RCC 7860 (cell line): ENCODE measurements at places on chromosomes 6 and 20.

- no peak for DNase-seq
Observed at GRCh38 chr6:167298127-167298526, 7.0 kb downstream of the UNC93A start.

DNA sequence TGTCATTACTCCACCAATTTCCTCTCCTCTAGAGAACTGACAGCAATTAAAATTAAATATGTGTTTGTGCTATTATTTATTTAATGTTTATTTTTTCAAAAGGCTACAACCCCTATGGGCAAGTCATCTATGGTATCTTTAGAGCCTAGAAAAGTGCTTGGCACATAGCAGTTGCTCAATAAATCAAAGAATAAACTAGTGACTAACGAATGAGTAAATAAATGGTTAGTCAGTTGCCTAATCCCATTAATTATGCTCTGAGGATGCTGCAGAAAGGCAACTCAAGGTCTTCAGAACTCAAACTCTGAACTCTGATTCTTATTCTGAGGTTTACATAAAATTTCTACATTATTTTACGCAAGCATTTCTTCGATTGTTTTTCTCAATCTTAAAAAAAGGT, 193.0 kb upstream of the TSHZ2 start:
- DNase-seq = no peak

DNA sequence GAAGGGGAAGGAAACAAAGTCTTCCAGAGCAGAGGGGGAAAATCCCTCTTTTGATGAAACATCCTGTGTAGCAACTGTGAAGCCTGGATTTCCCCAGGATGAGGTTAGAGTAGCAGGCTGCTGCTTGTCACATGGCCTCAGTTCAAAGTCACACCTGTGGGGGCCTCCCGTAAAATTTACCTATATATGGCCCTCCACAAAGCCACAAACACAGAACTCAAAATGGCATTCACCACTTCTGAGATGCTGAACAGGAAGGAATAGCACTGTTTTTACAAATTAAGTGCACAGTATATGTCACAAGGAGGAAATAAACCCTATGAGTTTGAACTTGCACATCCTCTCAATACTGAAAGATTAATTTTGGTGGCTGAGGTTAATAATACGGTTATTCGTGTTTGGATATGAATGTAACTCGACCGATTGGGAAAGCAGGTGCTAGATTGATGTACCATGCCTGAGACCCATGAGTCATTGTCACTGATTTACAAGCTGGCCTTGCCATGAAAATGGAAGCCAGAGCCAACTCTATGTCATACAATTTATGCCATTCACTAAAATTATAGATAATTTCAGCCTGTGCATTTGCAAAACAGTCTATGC, 70.6 kb downstream of the SGK1 start:
- no peak for DNase-seq

GRCh38 chr6:30726506-30727413, 6.6 kb downstream of the TUBB start:
- DNase-seq = no peak

- no peak for DNase-seq
Observed at GRCh38 chr6:53921639-53922038, 126.8 kb downstream of the LRRC1 start.

DNA sequence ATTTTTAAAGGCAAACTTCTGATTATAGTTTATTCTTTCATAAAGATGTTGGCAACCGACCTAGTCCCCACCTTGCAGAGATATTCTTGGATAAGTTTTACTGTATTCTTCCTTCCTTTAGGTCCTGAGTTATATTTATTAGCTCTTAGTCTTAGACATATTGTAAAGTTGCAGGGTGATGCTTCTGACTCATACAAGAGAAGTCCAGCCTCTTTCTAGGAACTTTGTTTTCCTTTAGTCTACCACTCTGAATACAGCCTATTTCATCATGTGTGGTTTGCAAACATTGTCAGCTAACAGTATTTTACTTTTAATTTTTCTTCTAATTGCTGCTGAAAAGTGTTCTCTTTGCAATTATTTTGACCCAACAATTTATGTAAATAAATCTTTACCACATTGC, 686.7 kb downstream of the COL12A1 start:
- DNase-seq = no peak

GRCh38 chr6:164579035-164579434, 730.4 kb downstream of the C6orf118 start:
- DNase-seq = no peak

DNA sequence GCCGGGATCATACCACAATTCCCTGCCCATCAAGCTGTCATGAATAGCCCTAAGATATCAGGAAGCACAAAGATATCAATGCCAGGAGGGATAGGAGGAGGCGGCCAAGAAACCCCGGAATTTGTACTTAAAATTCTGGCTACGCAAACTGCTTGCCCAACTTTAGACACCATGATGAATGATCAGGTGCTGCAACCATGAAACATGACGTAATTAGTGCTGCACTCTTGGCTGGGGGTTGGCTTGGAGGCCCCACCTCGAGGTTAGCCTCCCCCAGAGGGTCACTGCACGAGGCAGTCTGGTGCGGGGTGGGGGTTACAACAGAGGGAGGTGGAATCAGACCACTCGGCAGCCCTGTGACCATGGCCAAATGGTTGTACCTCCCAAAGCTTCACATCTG, 8.9 kb downstream of the SIRPA start:
- no peak for DNase-seq

DNA sequence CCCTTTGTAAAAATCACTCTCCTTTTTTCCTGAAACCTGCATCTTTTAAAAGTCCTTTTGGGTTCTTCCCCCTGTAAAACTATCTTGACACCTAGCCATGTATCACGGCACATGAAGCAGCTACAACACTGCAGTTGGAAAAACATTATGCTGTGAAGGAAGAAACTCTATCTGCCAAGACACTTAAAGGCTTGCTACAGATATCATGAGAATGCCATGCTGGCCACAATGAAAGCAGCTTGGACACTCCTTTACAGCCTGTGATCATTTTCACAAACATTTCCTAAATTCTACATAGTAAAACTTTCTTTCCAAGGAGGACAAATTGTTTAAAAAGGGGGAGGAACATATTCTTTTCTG, 31.8 kb downstream of the CNKSR3 start:
- no peak for DNase-seq

- DNase-seq = no peak
Observed at GRCh38 chr6:168692193-168692914, 251.4 kb downstream of the SMOC2 start.
